CD8-positive, alpha-beta memory T cell (primary cell): ENCODE measurements at places on chromosomes 3 and 15.
A peak's percentile ranks its signal among the peaks of the same experiment; 100 is the strongest.

DNA sequence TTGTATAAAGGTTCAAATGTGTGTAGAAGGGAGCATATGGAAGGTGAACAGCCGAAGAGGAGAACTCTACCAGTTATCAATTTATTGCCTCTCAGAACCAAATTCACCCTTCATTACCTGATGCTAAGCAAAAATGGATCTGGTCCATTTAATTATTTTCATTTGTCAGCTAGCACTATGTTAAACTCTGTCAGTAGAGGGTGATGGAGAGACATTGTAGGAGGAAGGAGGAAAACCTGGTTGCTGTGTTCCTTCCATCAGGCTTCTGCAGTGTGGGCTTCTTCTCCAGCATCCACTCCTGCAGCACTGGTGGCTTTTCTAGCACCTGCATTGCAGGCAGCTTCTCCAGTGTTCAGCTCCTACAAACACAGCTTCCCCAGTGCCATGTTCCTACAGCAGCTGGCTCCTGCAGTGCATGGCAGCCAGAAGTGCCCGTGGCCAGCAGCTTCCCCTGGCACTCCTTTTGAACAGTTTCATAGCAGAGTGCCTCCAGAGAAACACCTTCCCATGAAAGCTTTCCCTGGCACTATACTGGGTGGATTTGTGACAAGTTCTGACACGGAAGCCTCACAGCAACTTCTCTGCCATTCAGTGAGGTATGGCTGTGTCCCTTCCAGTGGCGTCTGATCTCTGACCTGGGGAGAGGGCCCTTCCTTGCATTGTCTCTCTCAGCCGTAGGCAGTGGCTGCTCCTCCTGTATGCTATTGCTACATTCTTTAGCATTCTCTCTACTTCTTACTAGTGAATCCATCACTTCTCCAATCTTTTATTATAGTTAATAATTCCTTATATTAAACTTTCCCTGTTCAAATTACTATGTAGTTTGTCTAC lies 14.6 kb upstream of the IL17RD start:
- DNase-seq = no peak

DNA sequence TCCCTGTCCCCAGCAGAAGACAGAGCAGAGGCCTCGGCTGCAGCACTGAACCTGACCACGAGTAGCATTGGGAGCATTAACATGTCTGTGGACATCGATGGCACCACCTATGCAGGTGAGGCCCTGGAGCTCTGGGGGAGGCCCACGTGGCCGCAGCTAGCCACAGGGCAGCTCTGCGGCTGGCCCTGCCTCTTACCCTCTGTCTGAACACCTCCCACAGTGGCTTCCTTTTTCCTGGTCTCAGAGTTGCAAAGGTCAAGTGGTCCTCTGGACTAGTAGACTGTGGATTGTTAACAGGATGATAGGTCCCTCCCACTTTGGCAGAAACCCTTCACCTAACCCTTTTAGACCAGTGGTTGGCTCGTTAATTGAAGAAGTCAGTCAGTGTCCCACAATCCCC lies 22.5 kb upstream of the CLK3 start:
- no peak for DNase-seq

DNA sequence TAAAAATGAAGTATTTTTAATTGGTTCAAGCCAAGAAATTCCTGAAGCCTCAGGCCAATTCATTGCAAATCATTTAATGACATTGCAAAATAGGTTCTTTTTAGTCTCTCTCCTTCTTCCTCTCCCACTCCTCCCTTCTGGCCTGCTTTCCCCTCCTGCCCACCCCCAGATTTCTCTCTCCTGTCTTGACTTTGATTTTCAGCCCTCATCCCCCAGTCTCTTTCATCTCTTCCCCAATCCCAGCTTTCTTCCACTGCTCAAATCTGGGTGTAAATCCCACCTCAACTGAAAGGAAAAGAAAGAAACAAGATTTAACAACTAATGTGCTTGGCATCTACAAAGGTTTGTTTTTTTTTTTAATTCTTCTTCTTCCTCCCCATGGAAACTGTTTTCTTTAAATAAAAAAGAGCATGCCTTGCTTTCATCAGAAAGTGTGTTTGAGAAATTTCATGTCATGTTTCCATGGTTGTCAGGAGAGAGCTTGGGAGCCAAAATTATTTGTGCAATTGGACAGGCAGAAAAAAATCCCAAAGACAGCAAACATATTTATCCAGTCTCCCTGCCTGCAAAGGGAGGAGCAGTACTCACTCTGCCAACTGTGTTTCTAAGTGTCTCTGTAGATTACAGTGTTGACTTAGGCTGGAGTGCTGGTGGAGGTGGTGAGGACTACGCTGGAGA lies 50.4 kb downstream of the BOC start:
- no peak for DNase-seq

DNA sequence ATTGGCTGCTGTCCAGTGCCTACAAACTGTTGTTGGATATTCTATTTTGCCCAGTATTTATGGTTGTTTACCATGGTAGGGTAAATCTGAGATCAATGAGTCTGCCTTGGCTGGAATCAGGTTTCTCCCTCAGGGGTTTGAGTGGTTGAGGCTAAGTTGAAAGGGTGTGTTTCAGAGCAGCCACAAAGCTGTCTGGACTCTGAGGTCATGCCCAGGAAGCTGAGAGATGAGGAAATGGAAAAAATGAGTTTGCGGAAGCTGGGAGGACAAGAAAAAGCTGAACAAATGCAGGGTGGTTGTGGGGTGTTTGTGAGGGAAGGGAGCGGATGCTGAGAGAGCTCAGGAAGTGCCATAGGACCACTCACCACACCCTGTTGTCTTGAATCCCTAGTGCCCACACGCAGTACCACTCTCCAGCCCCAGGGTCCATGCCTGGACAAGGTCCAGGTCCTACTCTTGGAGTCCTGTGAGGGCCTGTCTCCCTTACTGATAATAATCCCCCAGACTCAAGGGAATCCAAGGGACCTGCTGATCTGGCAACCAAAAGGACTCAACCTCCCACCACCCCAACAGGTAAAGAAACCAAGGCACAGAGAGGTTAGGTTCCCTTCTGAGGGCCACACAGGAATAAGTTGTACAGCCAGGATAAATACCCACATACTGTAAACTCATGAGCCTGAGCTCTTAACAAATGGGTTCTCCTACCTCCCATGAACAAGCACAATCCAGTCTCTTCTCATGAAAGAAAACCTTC lies 81.6 kb downstream of the PPCDC start:
- DNase-seq = no peak

DNA sequence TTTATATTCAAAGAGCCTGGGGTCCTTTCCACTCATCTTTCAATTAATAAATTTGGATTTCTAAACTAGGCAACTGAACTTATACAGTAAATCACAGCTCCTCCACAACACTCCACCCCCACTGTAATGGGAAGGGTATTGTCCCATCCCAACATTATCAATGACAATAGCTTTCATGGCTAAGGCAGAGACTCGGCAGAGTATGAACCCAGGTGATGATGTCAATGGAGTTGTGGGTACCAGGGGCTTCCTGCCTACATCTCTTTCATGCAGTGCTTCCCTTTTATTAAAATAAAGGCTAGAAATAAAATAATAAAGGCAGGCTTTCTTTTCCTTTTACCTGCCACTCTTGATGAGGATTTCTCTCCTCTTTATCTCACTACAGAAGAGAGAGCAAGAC lies 109.5 kb downstream of the ADAM10 start:
- DNase-seq = no peak

DNA sequence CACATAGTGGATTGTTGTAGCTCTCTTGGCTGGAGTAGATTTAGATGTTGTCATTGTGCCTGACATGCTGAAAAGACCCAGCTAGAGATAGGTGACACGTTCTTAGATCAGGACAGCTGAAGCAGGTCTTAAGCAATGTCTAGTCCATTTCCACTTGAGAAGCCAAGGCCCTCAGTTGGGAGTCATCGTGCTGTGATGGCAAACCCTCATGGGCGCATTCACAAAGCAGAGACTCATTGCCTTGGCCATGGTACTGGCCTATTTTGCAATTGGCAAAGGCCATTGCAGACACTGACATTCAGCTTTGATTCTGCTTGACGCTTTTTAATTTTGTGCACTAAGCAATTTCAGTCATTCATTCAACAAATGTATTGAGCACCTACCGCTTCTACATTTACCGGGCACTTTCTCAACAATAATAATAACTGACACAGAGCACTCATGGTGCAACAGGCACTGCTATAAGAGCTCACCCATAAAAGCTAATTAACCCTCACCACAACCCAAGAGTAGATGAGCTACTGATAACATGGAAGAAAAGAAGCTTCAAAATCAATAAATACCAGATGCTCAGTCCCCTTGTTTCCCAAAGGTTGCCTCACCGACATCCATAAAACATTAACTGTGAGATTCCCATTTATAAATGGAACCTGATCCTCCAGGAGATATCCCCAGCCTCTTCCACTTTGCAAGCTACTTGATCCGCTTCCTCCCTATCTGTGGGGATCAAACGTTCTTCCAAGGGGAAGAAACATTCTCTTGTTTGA lies 200.1 kb downstream of the TLE3 start:
- no peak for DNase-seq

DNA sequence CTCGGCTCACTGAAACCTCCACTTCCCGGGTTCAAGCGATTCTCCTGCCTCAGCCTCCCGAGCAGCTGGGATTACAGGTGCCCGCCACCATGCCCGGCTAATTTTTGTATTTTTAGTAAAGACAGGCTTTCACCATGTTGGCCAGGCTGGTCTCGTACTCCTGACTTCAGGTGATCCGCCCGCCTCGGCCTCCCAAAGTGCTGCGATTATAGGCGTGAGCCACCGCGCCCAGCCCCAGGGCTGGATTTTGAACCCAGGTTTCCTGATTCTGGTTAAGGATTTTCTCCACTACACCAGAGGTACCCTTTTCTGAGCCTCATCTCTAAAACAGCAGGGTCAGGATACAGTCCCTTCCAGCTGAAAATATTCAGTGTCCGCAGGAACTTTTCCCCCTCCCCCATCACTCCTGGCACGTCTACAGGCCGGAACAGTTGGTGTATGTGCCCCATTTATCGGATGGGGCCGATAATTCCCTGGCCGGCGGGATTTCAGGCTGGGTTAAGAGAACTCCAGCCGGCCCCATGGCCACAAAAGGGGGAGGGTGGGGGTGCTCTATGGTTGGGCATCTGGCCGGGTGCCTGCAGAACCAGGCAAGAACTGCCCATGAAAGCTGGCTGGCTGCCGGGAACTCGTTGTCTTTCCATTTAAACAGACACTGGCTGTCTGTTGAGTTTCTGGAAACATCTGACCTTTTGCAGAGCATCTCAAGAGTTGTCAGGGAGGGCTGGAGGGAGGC lies 26.8 kb upstream of the SEMA4B start:
- DNase-seq = no peak

DNA sequence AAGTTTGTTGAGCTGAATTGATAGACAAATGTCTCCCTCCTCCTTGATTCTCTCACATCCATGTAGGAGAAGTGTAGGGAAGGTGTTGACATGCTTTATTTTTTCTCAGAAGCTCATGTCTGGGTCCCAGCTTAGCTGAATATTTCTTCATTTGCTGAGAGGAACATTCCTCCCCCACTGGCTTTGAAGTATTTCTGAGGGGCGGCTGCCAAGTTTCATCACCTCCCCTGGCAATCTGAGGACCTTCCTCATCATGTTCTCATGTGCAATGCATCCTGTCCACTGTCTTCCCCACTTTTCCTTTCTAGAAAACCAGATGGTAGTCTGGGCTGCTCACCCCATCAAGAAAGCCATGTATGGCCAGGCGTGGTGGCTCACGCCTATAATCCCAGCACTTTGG lies 168.9 kb upstream of the RGMA start:
- no peak for DNase-seq

- peak; percentile 40 for DNase-seq
Measured at GRCh38 chr3:15331606-15332404, 581 bp downstream of the SH3BP5 start.

DNA sequence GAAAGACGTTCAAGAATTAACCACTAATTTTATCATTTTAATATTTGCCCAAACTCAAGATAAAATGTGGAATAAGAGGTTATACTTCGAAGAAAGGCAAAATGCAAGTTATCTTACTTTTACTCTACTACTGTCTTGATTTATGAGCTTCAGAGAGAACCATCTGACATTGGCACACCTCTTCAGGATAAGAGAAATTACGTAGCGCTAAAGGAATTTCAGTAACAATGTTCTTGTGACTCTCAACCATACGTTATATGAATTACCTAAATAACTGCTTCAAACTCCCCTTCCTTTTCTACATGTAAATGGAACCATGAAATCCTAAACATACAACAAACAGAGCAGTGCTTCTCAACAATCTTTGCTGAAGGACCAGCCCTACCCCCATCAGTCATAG lies 96.8 kb downstream of the ZNF385D start:
- DNase-seq = no peak

- DNase-seq = no peak
Measured at GRCh38 chr3:119945291-119945690, 149.0 kb downstream of the GSK3B start.

DNA sequence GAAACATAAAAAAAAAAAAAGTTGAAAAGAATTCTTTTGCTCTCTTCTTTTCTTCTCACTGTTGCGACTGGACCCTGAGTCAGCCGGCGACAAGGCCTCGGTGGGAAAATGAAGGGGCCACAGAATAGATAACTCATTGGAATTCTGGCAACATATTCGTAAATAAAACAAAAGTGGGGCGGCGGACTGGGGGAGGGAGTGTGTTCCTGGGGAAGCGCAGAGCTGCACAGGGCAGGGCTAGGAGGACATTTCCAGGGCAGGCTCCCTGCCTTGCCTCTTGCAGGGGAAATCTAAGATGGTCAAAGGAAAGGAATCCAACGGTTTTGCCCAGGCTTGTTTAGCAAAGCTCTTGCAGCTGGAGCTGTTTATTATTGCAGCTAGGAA lies 1042.8 kb upstream of the NR2F2 start:
- DNase-seq = no peak

DNA sequence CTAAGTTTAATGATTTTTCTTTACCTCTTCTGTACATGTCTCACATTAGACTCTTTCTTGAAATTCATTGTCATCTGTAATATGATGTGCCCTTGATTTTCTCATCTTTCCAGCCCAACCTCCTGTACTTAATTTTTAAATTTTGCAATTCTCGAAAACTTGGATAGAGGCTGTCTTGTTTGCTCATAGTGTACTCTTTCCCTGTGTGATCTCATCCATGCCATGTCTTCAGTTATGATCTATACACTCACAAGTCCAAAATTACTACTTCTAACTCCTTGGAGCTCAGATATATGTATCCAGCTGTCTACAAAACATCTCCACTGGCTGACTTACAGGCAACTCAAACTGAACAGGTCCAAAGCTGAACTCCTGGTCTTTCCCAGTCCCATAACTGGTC lies 42.2 kb downstream of the CD200 start:
- no peak for DNase-seq
